Fibroblast of the aortic adventitia (primary cell): ENCODE measurements at places on chromosomes 2 and 18. TPM values are rescaled to one million over a fixed set of nuclear protein-coding genes. Genes with fewer than 3 reads are reported as not detected.

Gene CD226
- 0.08 and 0.99 TPM in 2 replicates for total RNA-seq

Gene CRYGC
- not detected in 2 replicates for total RNA-seq

Gene HRH4
- total RNA-seq: under 0.01 TPM in 1 of 2 replicates, not detected in the other

Gene NEMP2
- total RNA-seq: 8.1 and 11.7 TPM in 2 replicates

Gene TUBA3E
- not detected in 2 replicates for total RNA-seq

Gene FLACC1
- total RNA-seq: 1.2 and 3.6 TPM in 2 replicates

Gene UGT1A5
- total RNA-seq: not detected in 2 replicates

Gene POU3F3
- not detected in 2 replicates for total RNA-seq

Gene FAM124B
- total RNA-seq: under 0.01 and 1.2 TPM in 2 replicates

Gene GPBAR1
- 0.27 TPM in 1 of 2 replicates, not detected in the other for total RNA-seq

Gene CAPN14
- total RNA-seq: 0.09 and 0.16 TPM in 2 replicates

Gene CNGA3
- 0.18 TPM in 1 of 2 replicates, not detected in the other for total RNA-seq

Gene SLC16A14
- total RNA-seq: 0.49 and 1.4 TPM in 2 replicates

Gene DLGAP1
- total RNA-seq: 0.90 and 1.4 TPM in 2 replicates

Gene ORC4
- total RNA-seq: 16.4 and 71.4 TPM in 2 replicates

Gene CTIF
- total RNA-seq: 29.0 and 30.7 TPM in 2 replicates

Gene ASB18
- not detected in 2 replicates for total RNA-seq

Gene ACSL3
- 88.5 and 94.0 TPM in 2 replicates for total RNA-seq

Gene MFSD6
- total RNA-seq: 2.2 and 8.0 TPM in 2 replicates

Gene MAP4K3
- 48.0 and 52.4 TPM in 2 replicates for total RNA-seq

Gene HOXD13
- not detected in 2 replicates for total RNA-seq

Gene OTOS
- total RNA-seq: not detected in 2 replicates

Gene UNC50
- 42.8 and 49.6 TPM in 2 replicates for total RNA-seq

Gene DSC2
- 0.82 TPM in 1 of 2 replicates, not detected in the other for total RNA-seq

Gene SOCS6
- total RNA-seq: 26.2 and 36.7 TPM in 2 replicates

Gene DPY30
- 43.6 and 77.6 TPM in 2 replicates for total RNA-seq

Gene SNED1
- 77.5 and 105 TPM in 2 replicates for total RNA-seq
